ENCODE measurements at places on chromosomes 3 and 15.

DNA sequence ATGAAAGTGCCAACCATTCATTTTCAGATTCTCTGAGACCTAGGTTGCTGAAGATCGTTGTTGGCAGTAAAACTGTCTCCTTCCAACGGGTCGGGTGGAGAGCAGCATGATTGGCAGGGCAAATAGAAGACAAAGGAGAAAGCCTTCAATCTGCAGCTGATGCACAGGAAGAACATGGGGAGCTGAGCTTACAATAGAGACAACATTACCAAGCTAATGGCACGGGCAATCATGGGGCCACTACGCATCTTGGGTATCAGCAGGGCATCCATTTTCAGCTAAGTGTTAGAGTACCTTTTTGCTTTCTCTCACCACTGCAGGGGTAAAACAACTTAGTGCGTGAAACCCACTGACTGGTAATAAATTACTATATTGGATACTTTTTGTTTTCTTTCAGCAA, 114.8 kb downstream of the WDR72 start:
- DNase-seq = no peak

- no peak for DNase-seq
These were observed 1.2 kb downstream of the HRH1 start for GRCh38 chr3:11155341-11156025.

DNA sequence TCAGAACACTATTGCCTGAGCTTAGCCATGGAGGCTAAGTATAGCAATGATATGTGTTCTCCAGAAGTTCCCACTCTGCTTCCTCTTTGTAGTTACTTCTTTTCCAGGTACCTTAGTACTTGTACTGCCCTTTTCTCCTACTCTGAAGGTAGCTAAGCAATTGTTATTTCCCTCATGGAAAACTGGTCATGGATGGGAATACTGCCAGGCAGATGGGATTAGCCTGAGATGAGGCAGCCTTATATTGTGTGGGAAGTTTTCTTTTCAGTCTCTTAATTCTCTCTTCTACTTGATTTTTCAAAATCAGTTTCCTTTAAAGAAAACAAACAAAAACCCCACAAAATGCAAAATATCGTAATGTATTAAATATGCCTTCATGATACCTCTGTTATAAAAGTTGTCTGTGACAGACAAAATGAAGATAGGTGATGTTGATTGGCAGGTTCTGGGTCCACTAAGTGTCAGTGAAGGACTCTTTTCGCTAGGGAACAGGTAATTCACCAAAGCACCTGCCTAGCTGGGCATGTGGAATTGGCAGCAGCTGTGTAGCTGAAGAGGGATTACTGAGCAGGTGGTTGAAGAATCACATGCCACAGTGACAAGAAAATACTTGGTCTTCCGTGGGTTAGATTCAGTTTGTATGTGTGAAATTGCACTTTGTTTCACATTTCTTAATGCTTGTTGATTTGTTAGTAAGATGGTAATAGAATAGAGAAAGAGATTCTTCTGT, 4.1 kb downstream of the ZNF609 start:
- no peak for DNase-seq

DNA sequence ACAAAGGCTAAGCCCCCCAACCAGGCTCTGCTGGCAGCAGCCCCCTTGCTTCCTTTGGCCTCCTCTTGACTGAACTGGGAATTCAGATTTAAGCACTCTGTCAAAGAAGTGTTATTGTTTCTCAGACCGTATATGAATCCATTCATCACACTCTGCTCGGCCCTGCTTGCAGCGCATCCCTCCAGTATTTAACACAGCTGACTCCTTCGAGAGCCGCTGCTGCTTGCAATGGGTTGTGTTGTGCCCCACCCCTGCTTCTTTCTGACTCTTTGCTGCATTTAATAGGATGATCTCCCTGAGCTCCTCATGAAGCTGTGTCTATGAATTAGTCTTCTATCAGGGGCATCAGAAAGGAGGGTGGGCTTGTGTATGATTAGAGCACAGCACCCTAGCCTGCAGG, 31.2 kb downstream of the C3orf20 start:
- DNase-seq = no peak

- DNase-seq = no peak
These were observed 17.4 kb downstream of the THBS1 start for GRCh38 chr15:39598186-39598850.

- no peak for DNase-seq
These were observed 60.3 kb downstream of the CTNNB1 start for GRCh38 chr3:41259449-41260062.

- DNase-seq = no peak
These were observed at the start of gene PLA2G4F for GRCh38 chr15:42156243-42156922. Gene PLA2G4F, minus strand, starts transcription at chr15:42156636. Its CDS starts 87 bp downstream, at chr15:42156549.

- no peak for DNase-seq
These were observed 605.0 kb downstream of the NLGN1 start for GRCh38 chr3:174002543-174002942.

- no peak for DNase-seq
These were observed 26.8 kb upstream of the NOX5 start for GRCh38 chr15:68987676-68988075.

DNA sequence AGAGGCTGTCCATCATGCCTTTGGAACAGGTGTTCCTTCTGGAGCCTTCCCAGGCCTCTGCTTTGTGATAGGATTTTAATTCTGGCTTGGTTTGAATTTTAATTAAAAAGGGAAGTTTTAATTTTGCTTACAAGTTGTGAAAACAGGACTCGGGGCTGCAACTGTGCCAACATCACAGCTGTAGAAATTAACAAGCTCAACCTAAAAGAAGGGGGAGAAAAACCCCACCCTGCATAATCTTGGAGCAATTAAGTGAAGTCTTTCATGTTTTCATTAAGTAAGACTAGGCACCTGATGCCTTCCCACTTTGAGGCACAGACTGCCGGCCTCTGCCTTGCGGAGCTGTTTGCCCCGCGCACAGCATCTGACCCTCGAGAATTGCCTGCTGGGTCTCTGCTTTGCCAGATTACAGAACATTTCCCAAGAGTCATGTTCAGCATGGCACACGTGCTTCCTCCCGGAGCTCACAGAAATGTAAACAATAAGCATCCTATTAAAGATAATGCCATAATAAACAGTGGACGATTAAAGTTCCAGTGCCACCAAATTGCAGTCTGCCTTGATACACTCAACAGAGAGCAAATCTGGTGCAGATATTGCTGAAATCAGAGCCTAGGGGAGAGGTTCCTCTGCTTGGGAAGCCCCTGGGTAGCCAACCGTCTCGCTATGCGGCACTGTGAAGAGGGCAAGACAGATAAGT, 364.2 kb downstream of the LRTM1 start:
- DNase-seq = no peak

GRCh38 chr3:14765576-14766427, 53.0 kb upstream of the FGD5 start:
- no peak for DNase-seq

- no peak for DNase-seq
These were observed 35.5 kb downstream of the FAH start for GRCh38 chr15:80188251-80188650.

DNA sequence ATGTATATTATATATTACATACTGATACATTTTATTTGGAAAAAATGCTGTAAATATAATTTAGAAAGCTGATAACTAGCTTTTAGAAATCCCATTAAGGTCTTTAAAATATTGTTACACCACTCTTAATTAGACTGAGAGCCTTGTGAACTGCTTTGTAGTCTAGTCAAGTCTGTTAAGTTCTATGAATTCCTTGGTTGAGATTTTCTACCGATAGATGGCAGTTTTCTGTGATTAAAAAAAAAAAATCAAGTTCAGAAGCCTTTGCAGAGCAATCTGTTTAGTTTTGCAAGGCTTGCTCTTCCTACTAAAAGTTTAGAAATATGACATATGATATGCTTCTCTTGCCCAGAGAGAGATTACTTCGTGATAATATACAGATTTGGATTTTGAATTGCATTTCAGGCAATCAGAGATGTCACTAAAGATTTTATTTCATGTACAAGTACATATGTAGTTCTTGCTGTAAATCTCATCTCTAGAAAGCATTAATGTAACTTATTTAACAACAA, 60.4 kb upstream of the SLITRK3 start:
- DNase-seq = no peak

- no peak for DNase-seq
These were observed 372.4 kb downstream of the FOXP1 start for GRCh38 chr3:71211083-71211482.

GRCh38 chr3:32857921-32858320, 40.1 kb downstream of the TRIM71 start:
- DNase-seq = no peak

DNA sequence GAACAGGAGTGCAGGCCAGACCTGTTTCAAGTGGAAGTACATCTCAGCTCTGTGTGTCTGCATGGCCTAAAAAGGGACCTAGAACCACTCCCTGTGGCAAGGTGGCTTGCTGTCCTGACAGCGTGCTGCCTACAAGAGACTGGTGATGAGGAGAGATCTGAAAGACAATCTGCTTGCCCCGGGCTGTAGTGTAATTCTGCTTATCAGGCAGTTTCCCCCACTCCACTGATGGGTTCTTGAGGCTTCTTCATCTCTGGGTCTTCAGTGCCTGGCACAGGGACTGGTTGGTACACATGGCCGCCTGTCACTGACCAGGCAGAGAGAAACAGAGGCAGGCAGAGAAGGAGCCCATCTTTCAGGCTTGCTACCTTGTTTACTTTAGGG, 57.6 kb downstream of the HEG1 start:
- DNase-seq = no peak

All from cortex of kidney (tissue), 1 donor.